Right forelimb (tissue), 1 donor: ENCODE measurements at places on chromosomes 13 and 19.

DNA sequence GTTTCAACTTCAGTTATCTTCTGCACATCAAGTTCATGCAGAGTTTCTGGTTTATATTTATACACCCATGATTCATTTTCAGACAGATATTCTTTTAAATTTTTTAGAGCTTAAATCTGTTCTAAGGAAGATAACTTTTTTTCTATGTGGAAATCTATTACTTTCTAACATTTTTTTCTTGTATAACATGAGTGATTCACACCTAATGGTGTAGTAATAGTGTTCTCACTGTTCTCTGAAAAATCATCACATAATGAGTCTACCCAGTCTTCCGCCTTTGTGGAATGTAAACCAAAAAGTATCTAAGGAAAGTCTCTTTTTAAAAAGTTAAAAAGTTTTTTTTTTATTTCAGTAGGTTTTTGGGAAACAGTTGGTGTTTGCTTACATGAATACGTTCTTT is 70.8 kb downstream of the FNDC3A start:
- no peak for DNase-seq

DNA sequence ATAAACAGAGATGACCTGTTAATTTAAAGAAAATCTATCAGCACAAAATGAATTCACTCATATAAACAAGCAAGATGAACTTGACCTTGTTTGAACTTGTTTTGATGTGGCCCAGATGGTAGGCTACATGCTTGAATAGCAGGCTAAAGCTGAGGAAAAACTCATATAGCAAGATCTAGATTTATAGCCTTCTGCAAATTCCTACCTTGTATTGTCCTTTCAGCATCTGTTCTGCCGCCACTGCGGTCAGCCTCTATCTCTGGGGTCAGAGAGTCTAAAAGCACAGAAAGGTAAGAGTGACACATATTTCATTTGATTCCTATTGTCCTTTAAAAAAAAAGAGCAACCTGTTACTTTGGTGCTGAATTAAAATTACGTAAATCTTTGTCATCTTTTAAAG is 392.1 kb downstream of the DACH1 start:
- no peak for DNase-seq

DNA sequence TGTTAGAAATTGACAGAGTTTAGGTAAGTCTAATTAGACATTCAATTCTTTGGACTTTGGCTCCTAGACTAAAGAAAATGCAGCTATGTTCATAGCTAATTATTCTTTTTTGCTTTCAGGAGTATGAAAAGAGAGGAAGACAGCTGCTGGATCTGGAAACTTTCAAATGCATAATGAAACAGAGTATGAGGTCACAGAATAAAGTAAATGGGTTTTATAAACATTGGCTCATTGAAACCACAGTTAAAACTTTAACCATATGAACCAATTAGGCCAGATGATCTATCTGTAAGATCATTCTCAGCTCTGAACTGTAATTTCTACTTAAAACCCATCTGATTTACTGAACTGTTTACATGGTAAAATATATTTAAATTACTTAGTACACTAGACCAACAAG is 82.7 kb downstream of the TEX26 start:
- no peak for DNase-seq

- no peak for DNase-seq
These were observed 15.5 kb downstream of the SETDB2 start for GRCh38 chr13:49459580-49459979.
